Cortex of kidney (tissue), 1 donor: ENCODE measurements at places on chromosomes 1 and 21.

DNA sequence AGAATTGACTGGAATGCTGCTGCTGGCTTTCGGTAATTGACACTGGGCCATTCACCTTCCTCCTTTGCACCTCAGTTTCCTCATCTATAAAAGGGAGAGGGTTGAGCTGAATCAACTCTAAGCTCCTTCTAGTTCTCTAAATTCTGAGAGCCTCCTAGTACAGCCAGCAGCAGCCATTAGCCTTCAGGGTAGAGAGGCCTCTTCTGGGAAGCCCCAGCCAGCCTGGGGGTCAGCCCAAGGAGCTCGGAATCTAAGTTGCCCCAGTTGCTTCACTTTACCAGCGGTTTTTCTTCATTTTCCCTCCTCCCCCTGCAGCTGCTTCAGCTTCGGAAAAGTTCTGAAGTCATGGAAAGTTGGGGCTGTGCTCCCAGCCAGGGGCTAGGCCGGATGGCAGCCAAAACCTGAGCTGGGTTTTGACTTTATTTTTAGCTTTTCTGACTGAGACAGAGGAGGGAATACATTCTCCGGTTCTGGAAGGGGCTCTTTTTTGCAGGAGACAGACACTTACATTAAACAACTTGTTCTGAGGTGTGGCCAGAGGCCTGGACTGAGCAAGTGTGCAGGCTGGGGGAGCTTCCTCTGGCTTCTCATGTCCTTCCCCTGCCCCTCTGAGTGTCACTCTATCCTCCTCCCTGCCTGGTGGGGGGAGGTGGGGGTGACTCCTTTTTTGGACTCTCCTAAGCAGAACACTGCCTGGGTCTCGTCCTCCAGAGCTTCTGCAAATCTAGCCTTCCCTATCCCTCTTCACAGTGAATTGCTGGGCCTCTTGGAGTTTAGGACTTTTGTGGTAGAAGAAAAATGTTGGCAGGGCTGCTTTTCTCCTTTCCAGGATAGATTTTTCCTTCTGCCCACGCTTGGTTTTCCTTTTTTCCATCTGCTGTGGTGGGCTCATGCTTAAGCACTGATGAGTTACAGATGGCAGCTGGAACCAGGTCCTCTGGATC, 14.4 kb downstream of the LMNA start:
- DNase-seq, result no peak

DNA sequence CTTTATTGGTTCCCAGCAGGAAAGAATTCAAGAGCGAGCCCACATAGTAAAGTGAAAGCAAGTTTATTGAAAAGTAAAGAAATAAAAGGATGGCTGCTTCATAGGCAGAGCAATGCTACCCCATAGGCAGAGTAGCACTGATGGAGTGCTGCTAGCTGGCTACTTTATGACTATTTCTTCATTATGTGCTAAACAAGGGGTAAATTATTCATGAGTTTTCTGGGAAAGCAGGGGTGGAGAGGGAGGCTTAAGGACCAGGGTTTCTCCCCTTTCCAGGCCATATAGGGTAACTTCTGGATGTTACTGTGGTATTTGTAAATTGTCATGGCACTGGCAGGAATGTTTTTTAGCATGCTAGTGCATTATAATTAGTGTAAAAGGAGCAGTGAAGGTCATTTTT, 1271.4 kb downstream of the KCNT2 start:
- no peak for DNase-seq

DNA sequence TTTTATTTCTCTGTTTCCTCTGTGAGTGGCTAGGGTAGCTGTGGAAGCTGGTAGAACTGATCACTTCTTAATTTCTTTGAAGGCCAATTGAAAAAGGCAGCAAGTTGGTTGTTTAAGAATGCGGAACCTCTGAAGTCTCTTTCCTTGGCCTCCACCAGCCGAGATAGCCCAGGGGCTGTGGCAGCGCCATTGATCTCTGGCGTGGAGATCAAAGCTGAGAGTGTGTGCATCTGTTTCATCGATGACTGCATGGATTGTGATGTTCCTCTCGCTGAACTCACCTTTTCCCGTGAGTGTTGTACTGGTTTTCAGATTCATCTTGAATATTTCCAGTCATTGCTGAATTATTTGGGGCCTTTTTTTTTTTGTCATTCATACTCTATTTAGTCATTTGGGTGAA, 97.7 kb downstream of the VPS13D start:
- DNase-seq, result no peak

GRCh38 chr21:15063081-15063813, 1.6 kb downstream of the NRIP1 start:
- DNase-seq, result no peak

DNA sequence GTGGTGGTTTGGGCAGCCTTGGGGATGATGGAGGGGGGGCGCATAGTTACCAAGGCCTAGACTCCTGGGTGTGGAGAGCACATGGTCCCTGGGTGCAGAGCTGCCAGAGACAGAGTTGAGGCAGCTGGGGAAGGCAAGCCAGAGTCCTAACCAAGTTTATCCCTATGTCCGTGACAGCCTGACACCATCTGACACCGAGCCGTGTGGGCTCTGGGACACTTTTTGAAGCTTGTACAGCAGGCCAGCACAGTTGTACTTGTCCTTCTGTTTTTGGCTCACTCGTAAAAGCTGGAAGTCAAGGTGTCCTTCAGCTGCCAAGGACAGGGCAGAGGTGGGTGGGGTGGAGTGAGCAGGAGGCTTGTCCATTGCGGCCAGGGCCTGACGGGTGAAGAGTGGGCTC, 28.5 kb downstream of the SLC26A9 start:
- no peak for DNase-seq

DNA sequence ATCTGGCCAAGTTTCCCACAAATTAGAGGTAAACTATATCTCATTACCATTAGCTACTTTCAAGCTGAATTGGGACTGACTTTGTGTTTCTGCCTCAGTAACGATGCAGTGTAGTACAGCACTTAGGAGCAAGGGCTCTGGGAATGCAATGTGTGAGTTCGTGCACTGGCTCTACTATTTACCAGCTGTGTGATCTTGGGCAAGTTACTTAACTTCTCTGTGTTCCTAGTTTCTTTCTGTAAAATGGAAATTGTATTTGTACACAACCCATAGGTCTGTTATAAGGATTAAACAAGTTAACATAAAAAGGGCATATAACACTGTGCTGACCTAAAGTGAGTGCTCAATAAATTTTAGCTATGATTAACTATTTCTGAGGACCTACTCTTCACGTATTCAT, 65.0 kb upstream of the CSF1 start:
- no peak for DNase-seq

DNA sequence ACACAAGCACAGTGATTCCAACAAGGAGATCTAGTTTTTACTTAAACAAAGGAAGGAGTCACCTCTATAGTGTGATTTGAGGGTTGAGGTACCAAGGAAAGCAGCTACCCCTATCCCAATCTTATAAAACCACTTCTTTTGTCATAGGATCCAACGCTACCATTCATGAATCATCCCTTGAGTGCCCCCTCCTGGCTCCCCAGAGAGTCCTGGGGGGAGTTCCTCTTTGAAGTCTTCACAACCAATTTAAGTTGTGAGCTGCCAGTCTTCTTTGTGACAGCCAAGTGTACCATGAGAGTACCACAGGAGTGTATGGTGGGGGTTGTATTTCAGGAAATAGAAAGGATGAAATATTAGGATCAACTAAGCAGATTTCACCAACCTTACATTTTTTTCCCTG, 39.1 kb upstream of the NHLH2 start:
- DNase-seq, result no peak

- DNase-seq, result no peak
Observed at GRCh38 chr1:202982715-202983430, 15.8 kb upstream of the CYB5R1 start.

GRCh38 chr21:15695241-15695640, 34.5 kb upstream of the USP25 start:
- no peak for DNase-seq

DNA sequence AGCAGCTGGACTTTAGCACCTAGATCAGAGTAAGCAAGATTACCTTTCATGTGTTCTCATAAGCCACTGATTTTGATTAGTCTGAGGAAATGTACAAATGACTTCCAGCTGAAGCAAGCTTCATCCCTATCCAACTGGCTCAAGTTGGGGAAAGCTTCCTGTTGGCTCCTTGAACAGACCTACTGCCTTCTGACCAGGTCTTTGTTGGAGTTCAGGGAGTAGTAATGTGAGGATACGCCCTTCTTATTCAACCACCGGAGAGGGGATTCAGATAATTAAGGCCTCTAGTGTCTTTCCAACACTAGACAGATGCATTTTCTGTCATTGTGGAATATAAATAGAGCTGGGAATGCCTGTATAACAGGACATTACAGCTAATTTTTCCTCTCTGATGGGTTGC, 268.9 kb downstream of the TGFB2 start:
- DNase-seq, result no peak

- DNase-seq, result no peak
Observed at GRCh38 chr1:239387304-239388158, 1.2 kb downstream of the CHRM3 start.

GRCh38 chr21:36193200-36193599, 36.6 kb downstream of the DOP1B start:
- no peak for DNase-seq

DNA sequence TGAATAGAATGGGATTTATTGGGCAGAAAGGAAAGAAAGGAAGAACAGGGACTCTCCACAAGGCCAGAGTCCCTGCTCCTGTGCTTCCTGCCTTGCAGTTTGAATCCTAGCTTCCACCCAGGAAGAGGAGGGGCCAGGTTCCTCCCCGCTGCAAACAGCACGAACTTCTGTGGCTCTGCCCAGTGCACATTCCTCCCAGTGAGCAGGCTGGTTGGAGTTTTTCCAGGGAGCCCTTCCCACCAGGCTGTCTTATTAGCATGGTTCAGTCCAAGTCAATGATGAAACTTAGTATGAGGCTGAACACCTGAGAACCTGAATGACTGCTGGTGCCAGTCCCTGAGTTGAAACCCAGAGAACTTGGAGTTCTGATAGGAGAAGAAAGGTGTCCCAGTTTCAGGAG, 247.2 kb downstream of the DUSP10 start:
- DNase-seq, result no peak
